ENCODE measurements at places on chromosomes 4 and X.

DNA sequence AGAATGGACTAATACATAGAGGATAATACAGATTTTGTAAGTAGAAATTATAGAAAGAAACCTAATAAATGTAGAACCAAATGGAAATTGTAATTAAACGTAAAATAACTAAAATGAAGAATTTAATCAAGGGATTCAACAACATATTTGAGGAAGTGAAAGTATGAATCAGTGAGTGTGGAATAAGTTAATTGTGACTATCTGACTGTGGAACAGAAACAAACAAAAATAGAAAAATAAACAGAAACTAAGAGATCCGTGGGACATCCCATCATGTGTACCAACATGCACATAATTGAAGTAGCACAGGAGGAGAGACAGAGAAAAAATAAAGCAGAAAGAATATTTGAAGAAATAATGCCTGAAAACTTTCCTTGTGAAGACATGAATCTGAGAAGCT, 208.6 kb upstream of the TACR3 start:
- no peak for DNase-seq

- DNase-seq: no peak
These were observed 26.6 kb upstream of the C4orf50 start for GRCh38 chr4:6044805-6045204.

GRCh38 chr4:175386776-175387507, 425.1 kb downstream of the GPM6A start:
- no peak for DNase-seq

DNA sequence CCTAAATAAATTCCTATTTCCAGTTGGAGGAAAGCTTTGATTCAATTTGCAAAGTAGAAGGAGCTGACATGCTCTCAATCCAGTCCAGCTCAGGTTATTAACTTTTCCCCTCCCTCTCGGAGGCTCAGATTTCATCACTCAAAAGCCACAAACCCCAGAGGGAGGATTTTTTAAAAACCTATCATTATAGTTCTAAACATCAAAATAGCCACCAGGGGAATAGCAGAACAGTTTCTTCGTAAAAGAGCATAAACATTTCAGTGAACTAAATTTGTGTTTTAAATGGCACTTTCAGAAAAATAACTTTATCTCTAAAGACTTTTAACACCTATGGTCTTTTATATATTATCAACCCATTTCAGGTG, 8.8 kb downstream of the GPRIN3 start:
- DNase-seq: no peak

GRCh38 chr4:85030156-85030555, 63.7 kb upstream of the WDFY3 start:
- no peak for DNase-seq

DNA sequence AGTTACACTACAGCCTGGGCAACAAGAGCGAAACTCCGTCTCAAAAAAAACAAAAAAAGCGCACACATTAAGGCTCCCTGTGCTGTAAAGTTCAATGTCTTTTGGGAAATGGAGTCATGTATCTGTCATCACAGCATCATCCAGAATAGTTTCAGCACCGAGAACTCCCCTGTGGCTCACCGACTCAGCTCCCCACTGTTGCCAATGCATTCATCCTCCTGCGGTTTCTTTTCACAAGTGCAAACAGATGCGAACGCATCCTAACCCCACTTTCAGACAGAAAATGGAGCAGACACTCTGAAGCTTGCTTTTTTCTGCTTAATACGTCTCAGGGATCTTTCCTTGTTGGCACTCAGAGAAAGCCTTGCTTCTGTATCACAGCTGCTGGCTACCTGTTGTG, 13.8 kb upstream of the SH3TC1 start:
- DNase-seq: no peak

DNA sequence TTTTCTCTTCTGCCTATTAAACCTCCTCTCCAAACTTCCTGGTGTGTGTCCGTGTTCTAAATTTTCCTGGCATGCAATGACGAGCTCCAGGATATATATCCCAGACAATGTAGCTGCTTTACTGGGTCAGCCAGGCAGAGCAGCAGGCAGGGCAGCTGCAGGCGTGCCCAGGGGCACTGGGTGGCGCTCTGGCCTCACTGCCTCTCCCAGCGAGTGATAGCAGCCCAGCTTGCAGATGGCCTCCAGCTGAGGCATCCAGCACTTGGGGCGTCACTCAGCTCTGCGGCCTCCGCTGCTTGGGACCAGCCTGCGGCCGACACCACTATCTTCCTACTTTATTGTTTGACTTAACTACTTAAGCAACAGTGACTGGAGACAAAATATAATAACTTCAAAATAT, 23.0 kb upstream of the UBA6 start:
- DNase-seq: no peak

DNA sequence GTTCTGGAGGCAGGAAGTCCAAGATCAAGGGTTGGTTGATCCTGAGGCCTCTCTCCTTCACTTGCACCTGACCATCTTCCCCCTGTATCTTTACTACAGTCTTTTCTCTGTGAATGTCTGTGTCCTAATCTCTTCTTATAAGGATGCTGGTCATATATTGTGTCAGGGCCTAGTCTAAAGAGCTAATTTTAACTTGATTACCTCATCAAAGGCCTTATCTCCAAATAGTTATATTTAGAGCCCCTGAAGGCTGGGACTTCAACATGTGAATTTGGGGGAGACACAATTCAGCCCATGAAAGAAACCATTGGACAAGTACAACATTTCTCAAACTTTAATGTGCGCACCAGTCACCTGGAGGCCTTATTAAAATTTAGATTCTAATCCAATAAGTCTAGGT, 62.8 kb upstream of the DYNLT3 start:
- no peak for DNase-seq

DNA sequence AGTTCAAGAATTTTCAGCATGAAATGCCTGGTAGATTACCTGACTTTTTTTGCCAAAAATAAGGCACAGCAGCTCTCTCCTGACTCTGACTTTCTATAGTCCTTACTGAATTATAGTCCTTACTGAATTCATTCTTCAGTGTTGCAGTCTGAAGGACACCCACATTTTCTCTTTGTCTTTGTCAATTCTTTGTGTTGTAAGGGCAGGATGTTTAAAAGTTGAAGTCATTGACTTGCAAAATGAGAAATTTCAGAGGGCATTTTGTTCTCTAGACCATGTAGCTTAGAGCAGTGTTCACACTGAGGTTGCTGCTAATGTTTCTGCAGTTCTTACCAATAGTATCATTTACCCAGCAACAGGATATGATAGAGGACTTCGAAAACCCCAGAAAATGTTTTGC, 168.0 kb downstream of the SOWAHB start:
- DNase-seq: no peak

GRCh38 chr4:111213531-111213930, 590.7 kb upstream of the PITX2 start:
- no peak for DNase-seq

DNA sequence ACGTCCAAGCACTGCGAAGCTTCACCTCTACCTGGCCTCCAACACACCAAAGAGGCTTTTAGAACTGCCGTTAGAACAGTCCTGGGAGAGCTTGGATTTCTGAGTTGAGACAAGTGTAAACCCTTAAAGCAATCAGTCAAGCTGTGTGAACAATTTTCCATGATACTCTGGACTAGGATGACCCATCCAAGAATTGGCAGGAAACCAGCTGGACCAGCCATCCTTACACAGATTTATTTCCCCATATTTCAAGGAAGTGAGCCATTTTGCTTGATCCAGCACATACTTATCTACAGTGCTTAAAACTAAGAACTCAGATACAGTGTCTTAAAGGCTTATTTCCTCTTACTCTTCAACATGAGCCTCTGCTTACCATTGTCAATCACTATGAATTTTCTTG, 340.7 kb upstream of the HS3ST1 start:
- DNase-seq: no peak

GRCh38 chrX:115687595-115687994, 126.6 kb downstream of the PLS3 start:
- no peak for DNase-seq

- no peak for DNase-seq
These were observed 38.1 kb downstream of the ADGRA3 start for GRCh38 chr4:22477813-22478182.

DNA sequence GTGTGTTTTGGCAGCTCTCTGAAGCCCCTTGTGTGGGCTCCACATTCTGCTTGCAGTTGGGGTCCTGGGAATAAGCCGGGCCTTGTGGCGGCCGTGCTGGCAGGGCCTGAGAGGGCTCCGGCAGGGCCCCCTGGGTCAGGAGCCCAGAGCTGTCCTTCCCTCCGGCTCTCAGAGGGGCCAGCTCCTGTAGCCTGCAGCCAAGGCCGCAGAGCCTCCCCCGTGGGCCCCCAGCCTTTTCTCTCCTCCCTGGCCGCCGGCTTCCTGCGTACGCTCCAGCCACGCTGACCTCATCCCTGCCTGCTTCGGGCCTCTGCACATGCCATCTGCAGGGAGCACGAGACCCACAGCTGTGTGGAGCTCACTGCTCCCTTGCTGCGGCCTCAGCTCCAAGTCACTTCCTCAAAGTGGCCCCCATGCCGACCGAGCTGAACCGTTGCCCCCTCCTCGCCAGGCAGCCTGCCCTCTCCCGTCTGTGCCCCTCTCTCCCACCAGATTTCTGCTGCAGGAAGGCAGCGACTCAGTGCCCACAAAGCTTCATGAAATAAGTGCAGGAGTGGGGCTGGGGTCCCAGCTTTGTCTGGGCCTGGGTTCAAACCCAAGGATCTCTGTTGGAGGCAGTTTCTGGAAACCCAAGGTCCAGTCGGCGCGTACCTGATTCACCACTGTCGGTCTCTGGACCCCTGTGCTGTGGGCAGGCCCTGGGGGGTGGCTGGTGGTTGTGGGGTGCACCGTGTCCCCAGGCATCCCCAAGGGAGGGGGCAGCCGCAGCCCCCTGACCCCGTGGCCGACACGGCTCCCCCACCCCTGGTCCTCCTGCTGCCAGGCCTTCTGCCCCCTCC, 57.1 kb upstream of the NKX1-1 start:
- no peak for DNase-seq

DNA sequence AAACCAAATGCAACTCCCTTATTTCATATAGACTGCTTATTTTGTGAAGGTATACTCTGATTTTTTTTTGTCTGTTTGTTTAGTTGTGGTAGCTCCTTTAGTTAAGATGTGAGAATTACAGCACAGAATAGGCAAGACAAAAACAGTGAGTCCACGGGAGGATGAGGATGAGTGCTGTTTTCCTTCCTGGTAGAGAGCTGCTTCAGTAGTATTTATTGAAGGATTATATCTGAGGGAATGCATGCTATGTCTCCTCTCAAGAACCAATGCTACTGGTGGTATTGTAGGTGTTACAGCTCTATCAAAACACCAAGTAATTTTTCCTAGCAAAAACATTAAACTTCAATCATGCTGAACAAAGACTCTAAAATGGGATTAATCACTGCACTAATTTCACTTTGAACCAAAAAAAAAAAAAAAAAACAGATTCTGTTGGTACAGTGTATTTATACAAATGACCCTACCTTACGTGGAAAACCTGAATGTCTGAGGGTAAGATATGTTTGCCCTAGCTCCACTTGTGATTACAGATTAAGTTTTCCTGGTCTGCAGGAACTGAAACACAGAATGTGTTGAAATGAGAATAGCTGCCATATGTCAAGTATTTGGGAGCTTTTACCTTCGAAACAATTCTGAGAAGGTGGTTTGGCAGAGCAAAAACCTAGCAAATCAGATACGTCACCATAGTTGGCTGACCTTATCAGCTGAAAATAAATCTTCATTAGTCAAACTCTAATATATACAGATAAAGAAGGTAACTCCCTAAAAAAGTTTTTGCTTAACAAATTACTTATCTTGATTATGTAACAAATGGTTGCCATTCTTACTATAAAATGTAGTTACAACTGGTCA, 40.3 kb downstream of the PPP3CA start:
- no peak for DNase-seq

DNA sequence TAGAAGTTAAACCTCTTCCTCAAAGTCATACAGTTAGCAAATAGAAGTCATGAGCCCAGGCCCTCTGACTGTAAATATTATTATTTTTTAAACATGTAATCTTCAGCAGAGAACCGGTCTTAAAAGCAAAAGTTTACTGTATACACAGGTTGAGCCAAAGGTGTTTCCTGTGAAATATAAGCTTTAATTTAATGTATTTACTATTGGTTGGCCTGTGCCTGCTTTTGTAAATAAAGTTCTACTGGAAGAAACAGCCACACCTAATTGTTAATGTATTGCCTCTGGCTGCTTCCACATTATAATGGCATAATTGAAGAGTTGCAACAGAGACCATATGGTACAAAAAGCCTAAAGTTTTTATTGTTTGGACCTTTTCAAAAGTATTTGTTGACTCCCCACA, 61.0 kb upstream of the PRDM8 start:
- DNase-seq: no peak

GRCh38 chrX:107226757-107227156, 20.3 kb downstream of the DNAAF6 start:
- DNase-seq: no peak

DNA sequence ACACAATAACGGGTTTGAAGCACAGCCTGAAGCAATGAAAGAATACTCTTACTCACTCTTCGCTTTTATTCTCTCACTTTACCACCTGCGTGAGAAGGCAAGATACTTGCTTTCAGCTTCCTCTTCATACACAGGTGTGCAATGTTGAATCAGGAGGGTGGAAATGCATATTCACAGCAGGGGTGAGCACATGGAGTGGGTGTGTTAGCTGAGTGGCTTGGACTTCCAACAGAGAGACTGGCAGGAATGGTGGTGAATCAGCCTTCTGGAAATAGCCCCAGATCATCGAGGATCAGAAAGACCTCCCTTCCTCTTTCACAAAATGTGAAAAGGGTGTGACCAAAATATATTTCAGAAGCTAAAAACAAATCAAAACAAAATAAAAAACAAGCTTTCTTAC, 521.2 kb downstream of the STIM2 start:
- no peak for DNase-seq

GRCh38 chrX:69163936-69164741, 1.1 kb downstream of the PJA1 start:
- no peak for DNase-seq

DNA sequence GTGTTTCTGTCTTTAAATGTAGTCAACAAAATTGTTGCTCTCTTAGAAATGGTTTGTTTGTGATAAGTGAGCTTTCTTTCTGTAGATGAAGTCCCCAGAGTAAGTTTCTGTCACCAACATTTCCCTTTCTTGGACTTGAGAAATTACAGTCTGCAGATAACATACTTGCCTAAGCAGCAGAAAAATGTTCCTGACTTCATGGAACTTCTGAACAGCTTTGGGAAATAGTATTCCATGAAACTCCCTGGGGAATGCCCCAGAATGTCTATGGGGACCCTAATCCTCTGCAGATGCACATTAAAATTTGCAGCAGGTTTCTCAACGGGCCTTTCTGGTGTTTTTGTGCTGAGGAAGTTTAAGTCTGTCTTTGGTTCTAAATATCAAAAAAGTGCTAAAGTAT, 38.6 kb upstream of the NEIL3 start:
- DNase-seq: no peak

GRCh38 chrX:139720136-139720535, 12.2 kb upstream of the MCF2 start:
- no peak for DNase-seq

DNA sequence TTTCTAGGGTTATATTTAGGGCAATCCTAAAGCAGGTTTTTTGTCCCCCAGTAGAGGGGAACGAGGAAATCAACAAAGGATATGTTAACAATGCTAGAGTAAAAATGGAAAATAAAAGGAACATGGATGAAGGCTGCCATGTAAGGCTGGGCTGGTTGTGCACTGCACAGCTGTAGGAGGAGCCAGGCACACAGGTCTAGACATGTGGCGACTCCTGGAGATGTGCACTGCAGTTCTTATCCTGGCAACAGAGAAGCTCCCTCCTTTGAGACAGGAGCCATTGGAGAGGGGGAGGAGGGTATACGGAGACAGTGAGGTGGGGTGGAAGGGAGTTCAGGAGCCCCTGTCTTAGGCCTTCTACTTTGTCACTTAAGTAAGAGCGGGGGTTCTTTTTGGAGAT, 65.9 kb downstream of the NAT8L start:
- no peak for DNase-seq

- DNase-seq: no peak
These were observed 86.5 kb upstream of the RPL34 start for GRCh38 chr4:108533876-108534275.
